Left renal cortex interstitium (tissue), 4 donors: ENCODE measurements at places on chromosomes 12 and 14.

DNA sequence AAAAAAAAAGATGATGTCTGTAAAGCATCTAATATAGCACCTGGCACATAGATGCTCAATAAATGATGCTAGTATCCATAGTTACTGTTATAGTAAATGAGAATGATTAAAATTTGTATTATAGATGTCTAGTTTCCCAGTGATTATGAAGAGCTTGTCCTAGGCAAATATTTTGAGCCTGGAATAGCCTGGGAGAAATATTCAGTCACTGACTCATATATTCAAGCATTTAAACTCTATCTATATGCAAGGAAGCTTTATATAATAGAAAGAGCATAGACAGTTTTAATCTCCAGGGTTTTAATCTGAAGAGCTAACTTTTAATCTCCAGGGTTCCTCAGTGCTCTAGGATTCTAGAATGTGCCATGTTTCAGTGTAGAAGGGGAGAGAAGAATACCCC is 91.5 kb upstream of the VASH1 start:
- no peak for DNase-seq

GRCh38 chr14:105760691-105761344 is 234.4 kb downstream of the TMEM121 start:
- no peak for DNase-seq

GRCh38 chr12:80512781-80513180 is 68.7 kb downstream of the PTPRQ start:
- no peak for DNase-seq

DNA sequence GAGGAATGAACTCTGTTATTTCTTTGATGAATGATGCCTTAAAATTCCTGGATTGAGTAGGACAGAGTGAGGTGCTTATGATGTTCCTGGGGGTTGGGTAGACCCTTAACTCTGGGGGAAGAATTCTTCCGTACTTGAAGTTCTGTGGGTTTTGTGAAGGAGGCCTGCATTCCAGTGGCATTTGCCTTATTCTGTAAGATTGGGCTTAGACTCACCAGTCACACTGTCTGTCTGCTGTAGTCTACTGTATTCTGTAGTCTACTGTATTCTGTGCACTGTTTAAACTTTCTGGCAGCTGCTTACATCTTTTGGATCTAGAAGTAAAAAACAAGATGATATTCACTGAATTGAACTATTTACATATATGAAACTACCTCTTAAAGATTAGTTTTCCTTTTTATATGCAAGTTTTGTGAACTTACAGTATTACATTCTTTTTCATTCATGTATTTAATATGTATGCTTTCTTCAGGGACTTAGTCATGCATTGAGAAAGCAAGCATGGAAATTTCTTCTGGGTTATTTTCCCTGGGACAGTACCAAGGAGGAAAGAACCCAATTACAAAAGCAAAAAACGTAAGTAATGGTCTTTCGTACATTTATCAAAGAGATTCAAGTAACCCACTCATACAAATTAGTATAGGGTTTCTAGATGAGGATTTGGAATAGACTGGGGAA is 42.3 kb upstream of the TPH2 start:
- DNase-seq = no peak

DNA sequence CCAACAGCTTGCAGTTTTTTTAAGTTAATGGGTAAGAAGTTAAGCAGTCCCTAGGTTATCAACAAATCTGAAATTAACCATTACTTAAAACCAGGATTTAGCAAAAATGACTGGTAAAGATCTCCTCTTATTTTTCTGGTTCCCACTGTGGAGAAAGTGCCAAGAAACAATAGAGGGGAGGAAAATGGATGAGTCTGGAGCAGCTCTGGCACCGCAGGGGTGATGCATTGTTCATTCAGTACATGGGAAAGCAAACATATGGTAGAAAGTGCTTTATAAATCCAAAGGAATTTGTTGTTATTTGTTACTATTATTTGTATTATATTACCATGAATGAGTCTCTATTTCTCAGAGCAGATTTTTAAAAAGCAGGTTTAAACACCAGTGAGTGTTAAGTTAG is 92.2 kb downstream of the DYRK2 start:
- no peak for DNase-seq
